ENCODE measurements at places on chromosomes 5 and 9.

GRCh38 chr5:62374090-62374489 lies 29.6 kb downstream of the DIMT1 start:
- no peak for DNase-seq

- no peak for DNase-seq
Measured at GRCh38 chr5:168681556-168682183, 102.5 kb upstream of the PANK3 start.

DNA sequence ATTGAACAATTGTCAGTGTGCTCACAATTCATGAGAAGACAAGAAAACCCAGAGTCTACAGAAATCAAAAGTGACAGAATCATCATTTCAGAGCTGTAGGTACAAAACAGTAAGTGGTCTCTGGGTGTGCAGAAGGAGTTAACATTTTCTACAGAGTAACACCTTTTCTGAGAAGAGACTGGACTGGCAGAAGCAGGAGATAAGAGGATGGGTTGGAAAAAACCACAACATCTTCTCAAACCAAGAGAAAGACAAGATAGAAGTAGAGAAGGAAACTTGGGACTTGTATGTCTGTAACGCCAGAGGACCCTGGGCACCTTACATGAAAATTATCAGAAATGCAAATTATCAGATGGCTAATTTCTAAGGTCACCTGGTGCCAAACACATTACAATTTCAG lies 82.6 kb downstream of the ARL15 start:
- DNase-seq = no peak

DNA sequence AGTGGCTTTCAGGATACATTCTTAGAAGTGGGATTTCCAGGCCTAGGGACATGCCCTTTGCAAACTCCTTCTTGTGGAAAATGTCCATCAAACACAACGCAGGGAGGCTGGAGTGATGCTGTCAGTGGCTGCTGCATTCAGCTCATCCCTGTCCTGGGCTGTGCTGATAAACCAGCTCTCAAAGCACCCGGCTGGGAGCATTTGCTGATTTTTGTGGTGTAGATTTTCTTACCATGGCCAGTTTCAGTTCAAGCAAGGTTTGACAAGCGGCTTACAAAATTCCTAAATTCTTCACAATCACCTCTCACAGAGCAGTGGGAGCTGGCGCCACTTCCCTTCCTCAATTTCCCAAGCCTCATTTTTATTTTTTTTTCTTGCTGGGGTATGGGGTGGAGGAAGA lies 28.2 kb downstream of the FAM163B start:
- no peak for DNase-seq

DNA sequence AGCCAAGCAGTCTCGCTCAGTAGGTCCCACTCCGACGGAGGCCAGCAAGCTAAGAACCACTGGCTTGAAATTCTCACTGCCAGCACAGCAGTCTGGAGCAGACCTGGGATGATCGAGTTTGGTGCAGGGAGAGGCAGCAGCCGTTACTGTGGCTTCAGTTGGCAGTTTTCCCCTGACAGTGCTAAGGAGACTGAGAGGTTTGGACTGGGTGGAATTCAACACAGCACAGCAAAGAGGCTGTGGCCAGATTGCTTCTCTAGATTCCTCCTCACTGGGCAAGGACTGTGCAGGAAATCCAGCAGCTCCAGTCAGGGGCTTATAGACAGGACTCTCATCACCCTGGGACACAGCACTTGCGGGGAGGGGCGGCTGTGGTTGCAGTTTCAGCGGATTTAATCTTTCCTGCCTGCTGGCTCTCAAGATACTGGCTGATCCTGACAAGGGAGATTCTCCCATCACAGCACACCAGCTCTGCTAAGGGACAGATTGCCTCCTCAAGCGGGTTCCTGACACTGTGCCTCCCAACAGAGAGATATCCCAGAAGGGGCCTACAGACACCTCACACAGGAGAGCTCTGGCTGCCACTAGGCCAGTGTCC lies 122.1 kb downstream of the YIPF5 start:
- DNase-seq = no peak

DNA sequence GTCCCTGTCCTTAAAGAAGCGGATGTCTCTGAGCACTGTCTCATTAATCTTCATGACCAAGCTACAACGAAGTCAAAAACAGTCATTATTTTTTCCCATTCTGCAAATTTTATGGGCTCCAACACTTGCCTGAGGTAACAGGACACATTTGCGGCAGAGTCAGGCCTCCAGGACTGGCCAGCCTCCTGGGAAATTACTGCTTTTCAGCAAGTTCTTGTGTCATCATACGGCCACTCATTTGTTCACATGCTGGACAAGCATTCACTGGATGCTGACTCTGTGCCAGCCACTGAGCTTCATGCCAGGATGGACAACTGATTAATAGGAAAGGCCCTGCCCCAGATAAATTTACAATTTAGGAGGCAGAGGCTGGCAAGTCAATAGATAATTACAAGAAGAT lies 305.7 kb downstream of the ACTL7B start:
- no peak for DNase-seq

GRCh38 chr5:168796593-168797580 lies 217.7 kb upstream of the PANK3 start:
- no peak for DNase-seq

DNA sequence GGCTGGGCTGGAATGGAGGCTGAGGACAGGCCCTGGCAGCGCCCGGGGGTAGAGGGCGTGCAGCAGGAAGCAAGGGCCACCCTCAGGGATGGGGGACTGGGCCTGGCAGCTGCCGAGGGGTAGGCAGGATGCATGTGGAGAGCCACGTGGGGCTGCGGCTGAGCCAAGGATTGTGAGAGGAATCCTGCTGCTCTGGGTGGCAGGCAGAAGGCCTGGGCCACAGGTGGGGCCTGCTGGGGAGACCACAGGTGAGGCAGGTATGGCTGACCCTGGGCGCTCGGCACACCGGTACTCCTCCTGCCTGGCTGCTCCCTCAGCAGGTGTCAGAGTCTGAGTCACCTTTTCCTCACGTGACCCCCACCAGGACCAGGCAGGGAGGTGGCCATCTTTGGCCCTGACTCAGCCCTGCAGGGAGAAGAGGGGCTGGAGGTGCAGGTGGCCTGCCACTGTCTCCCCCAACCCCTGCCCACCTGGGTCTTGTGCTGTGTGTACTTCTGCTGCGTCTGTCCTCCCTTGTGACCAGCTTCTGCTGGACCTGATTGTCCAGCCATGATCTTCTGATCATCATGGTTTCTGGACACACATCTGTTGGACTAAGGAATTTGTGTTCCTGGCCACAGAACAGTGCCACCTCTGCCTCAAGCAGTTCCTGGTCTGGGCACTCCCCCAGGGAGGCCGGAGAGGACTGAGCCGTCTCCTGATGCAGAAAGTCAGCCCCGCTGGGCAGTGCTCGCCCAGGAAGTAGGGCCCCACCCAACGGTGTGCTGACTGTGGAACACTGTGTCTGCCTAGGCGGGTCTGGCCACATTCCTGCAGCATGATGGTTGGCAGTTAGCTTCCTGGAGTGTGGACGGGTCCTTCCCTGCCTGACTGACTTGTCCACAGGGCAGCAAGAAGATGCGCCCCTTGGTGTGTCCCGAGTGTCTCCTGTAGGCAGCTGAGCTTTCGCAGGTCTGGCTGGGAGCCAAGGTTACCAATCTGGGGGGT lies 6.4 kb downstream of the ARRDC1 start:
- DNase-seq = no peak

- DNase-seq = no peak
Measured at GRCh38 chr5:171579976-171580411, 160.5 kb downstream of the FGF18 start.

- no peak for DNase-seq
Measured at GRCh38 chr9:22405869-22406659, 40.6 kb upstream of the DMRTA1 start.

DNA sequence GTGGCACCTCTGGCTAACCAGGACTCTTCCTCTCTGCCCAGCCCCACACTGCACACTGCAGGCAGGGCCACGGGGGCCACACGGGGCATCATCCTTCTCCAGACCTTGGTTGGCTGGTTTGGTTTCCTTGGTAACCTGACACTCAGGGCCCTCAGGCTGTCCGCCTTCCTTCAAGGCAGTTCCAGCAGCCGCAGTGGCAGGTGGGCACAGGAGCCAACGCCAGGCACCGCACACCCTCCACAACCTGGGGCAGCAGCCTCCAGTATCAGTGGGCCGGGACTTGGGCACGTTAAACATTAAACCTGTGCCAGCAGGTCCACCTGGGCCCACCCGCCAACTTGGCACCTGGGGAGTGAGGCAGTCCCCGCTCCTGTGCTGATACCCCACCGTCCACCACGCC lies 1.9 kb downstream of the NPDC1 start:
- DNase-seq = no peak

GRCh38 chr9:15154677-15155076 lies 152.3 kb downstream of the TTC39B start:
- no peak for DNase-seq

DNA sequence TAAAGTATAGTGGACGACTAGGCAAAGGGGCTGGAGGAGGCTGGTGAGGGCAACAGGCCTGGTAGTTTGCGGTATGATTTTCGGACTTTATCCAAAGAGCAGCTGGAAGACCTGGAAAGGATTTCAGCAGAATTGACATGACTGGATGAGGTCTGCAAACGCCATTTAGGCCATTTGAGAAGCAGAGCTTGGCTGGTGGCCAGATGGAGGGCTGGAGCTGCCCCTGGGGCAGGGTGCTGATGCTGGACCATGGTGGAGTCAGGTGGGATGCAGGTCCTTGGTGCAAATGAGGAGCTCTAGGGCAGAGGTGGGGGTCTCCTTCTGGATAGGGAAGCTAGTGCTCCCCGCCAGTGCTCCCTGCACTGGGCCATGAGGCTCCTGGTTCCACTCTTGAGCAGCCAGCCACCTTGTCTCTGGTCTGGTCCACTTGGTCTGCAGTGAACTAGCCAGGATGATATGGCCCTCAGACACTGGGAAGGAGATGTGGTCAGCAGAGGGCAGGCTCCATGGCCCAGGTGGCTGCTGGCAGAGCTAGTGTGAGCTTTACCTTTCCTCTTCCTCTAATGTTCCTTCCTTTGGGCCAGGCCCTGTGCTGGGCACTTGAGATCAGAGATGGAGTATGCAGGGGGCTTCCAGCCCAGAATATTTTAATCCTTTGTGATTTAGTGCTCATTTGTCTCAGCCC lies 31.4 kb downstream of the COL27A1 start:
- no peak for DNase-seq

DNA sequence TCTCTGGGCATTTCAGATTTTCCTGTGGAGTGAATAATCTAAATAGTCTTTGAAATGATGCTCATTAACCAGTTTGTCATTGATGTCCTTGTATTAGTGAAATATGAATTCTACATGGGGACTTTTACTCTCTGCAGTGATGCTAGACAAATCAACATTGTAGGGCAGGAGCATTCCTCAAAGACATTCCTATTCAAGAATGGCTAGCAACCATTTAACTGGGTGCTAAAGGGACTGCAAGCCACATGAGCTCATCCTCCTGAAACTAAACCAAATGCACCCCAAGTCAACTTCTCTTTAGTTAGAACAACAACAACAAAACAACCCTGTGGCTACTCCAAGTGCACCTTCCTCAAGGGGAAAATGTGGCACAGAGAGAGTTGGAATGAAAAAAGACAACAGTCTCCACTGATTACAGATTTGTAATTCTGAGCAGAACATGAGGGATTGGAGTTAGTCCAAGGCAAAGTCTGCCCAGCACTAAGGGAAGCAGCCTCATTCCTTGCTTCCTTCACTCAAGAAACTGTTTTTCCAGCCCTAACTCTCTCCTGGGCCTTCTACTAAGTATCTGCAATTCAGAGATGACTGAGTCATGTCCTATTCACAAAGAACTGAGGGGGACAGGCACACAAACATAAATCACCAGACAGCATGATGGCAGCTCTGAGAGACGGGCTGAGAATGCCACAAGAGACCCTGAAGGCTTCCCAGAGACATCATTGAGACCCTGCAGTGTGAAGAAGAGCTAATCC lies 82.0 kb upstream of the WWC1 start:
- DNase-seq = no peak

DNA sequence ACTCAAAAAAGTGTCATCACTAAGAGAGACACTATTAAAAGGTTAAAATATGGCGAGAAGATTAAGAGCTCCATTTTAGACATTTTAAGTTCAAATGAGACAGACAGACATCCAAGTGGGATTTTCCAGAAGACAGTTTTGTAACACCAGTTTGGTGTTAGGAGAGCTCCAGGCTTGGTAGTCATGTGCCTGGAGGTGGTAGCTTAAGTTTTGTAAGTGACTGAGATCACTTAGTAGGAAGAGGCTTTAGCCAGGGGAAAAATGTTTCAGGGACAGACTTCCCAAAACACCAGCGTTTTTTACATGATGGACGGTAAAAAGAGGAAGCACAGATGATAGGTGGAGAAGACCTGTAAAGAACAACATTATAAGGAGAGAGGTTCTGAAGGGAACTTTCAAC lies 150.3 kb downstream of the GIN1 start:
- no peak for DNase-seq

DNA sequence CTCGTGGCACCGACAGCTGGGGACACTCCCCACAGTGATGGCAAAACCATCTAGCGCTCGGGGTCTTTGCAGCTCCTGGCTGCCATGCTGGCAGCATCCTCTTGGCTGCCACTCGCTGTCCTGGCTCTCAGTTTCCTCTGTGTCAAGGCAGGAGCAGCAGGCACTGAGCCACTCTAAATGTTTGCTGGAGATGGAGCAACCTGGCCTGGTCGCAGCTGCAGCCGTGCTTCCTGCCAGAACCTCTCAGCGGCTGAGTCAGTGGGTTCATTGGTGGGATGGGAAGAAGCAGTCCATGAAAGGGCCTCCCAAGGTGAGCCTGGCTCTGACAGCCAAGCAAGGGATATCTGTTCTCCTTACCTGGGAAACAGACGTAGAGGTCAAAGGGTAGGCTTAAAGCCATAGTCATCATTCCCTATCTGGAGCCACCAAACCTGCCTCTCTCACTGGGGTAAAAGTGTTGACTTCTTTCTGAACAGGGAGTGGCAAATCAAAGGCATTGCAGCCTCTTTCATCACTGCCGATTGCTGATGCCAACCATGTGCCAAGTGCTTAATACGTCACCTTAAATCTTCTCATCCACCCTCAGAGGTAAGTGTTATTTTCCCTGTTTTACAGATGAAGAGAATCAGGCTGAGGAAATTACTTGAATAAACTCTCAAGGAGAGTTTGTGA lies 304.8 kb upstream of the ZNF462 start:
- no peak for DNase-seq

DNA sequence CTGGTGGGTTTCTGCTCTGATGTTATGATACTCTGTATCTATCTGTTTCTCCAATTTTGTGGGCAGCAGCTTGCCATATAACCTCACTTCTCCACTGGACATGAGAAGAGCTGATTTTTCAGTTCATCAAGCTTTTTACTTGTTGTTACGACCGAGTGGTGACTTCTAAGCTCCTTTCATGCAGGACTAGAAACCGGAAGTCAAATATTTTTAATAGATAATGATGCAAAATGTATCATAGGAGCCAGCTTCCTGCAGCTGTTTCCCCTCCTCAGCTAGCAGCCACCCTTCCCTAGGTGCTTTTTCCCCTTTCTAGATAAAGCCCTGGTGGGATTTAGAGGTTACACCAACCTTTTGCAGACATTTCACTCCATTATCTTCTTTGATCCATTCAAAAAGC lies 17.0 kb upstream of the ADAM19 start:
- DNase-seq = no peak

All from MM.1S (cell line).